ENCODE measurements at places on chromosomes 4 and X.

- DNase-seq = no peak
Observed at GRCh38 chr4:9762823-9763475, 18.5 kb upstream of the DRD5 start.

DNA sequence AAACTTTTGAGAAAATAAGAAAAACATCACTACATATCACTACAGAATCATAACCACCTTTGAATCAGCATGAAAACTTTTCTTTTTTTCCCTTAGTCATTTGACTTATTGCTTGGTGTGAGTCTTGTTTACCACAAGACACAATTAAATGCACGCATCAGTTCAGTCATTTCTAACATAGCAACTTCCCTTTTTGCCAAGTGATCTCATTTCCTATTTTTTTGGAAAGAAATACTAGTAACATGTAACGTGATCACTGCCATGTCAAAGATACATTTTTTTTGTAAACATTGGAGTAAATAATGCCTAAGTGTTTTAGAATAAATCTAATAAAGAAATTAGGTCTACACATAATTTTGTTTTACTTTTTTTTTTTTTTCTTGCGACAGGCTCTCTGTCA is 5.1 kb upstream of the CXCL8 start:
- no peak for DNase-seq

- no peak for DNase-seq
Observed at GRCh38 chr4:168884251-168885124, 125.6 kb downstream of the CBR4 start.

DNA sequence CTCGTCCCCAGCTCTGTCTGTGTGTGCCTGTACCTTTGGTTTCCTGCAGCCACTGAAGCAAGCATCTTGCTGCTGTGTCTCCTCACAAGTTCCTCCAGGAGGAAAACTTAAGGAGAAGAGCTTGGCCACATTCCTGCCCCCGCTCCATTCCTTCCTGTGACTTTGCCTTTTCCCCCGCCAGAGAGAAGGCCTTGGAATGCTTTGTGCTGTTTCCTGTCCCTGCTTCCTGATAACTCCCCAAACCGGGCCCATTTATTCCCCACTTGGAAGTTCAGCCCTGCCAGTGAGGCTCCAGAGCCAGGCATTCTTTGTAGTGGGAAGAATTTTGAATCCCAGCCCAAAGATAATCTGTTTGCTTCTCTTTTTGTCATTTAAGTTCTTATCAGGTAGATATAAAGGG is 33.1 kb downstream of the SMIM10L2A start:
- no peak for DNase-seq

GRCh38 chr4:102730968-102731533 is 29.7 kb downstream of the MANBA start:
- DNase-seq = no peak

DNA sequence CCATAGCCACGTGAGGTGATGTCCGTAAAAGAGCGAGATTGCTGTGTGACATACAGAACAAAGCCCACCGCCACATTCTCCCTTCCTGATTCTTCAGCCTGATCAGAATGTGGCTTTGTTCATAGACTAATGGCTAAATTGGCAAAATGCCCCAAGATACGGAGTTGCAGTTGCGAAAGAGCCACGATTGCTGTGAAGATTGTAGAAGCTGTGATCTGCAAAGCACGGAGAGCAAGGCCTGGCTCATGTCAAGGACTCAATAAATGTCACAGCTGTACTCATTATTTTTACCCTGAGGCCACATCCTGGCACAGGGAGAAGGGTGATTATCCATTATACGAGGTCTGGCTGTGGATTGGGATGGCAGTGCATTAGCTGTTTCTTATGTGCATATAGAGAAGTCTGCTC is 34.2 kb downstream of the ARSD start:
- no peak for DNase-seq

- no peak for DNase-seq
Observed at GRCh38 chr4:183333202-183333601, 11.0 kb upstream of the CLDN24 start.

Measured in stimulated activated CD4-positive, alpha-beta T cell treated with anti-CD3 and anti-CD28 coated beads, Interleukin-1b, Interleukin-23, amount 100 ng/mL, for 1 hour (primary cell).